ENCODE measurements at places on chromosomes 16 and 17.

GRCh38 chr16:89786474-89787364, 29.7 kb downstream of the FANCA start:
- no peak for DNase-seq

DNA sequence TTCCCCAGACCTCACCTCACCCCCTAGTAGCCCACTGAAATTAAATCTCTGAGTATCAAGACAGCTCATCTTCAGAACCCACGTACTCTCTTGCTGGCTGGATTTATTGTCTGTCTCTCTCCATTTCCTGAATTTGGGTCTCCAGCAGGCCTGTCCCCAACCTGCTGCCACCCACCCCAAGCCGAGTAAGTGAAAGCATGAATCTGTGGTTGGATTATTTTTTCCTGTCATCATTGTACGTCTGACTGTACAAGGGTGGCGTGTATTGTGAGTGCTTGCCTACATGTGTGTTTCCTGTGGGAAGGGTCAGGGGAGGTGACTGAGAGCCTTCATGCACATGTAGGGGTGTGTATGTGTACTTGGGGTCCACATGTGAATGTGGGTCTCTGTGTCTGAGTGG, 5.4 kb downstream of the TNP2 start:
- no peak for DNase-seq

- DNase-seq = no peak
These were observed 2.7 kb upstream of the PRSS41 start for GRCh38 chr16:2795395-2796143.

GRCh38 chr17:74779948-74780400, 3.8 kb upstream of the NAT9 start:
- no peak for DNase-seq

DNA sequence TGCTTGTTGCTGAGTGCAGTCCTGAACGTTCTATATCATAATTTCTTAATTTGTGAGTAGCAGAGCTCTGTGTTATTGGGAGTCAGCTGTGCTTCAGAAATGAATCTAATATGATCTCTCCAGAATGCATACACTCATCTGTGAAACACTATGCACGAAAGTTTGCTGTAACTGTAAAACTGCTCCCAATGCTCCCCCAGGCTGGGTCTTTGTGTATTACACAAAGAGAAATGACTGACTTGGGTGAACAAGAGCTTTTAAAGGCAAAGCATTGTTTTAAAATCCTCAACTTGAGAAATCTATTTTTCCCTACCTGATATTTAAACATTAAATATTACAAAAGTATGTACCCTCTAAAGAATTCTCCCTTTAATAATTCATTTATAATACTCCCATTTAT, 636.7 kb upstream of the KIF2B start:
- DNase-seq = no peak
